Activated naive CD4-positive, alpha-beta T cell treated with anti-CD3 and anti-CD28 coated beads, Interleukin-2, amount 10 ng/mL, durations not matched to agents 7 days and 5 days (primary cell): ENCODE measurements at places on chromosomes 3 and 15.

DNA sequence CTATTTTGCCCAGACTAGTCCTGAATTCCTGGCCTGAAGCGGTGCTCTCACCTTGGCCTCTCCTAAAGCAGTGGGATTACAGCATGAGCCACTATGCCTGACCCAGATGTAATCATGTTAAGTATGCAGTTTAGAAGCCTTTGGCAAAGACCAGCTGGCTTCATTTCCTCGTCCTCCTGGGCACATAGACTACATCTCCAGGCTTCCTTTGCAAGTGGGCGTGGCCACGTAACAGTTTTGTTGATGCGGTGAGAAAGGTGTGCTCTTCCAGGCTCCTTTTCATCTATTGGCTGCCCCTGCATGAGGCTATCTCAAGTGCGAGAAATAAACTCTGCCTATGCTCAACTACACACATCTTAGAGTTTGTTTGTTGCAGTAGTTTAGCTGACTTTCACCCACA, 13.0 kb downstream of the SV2B start:
- H3K27ac ChIP-seq: no peak overlapping the region
- DNase-seq: no peak
- no peak overlapping the region for H3K4me3 ChIP-seq
- H3K27me3 ChIP-seq: peaks cover 58% of the 10 kb centered on the region

- peaks cover 40% of the 10 kb centered on the region for H3K27me3 ChIP-seq
- no peak overlapping the region for H3K4me3 ChIP-seq
- DNase-seq: no peak
- peaks cover 17% of the 10 kb centered on the region for H3K4me1 ChIP-seq
- H3K27ac ChIP-seq: no peak overlapping the region
- peaks cover 6% of the 10 kb centered on the region for H3K36me3 ChIP-seq
Measured at GRCh38 chr15:74611834-74612233, 3.8 kb upstream of the CLK3 start.

- no peak for DNase-seq
- H3K27me3 ChIP-seq: no peaks in the 10 kb centered on the region
- H3K4me1 ChIP-seq: no peaks in the 10 kb centered on the region
- H3K27ac ChIP-seq: no peak overlapping the region
- no peaks in the 10 kb centered on the region for H3K36me3 ChIP-seq
Measured at GRCh38 chr15:97124790-97125189, 794.3 kb downstream of the NR2F2 start.

DNA sequence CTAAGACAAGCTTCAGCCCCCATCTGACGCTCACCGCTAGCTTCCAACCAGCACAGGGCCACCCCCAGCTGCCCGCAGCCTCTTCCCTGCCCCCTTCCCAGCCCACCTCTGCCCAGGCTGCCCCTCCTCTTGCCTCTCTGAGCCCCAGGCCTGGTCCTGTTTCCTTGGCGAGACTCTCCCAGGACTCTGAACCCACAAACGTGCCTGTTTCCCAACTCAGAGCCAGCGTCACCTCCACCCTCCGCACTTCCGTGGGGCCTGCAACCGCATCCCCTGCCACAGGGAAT, 35.0 kb downstream of the ZXDC start:
- no peaks in the 10 kb centered on the region for H3K27me3 ChIP-seq
- DNase-seq: no peak

- no peak overlapping the region for H3K4me3 ChIP-seq
- no peak for DNase-seq
- peaks cover 60% of the 10 kb centered on the region for H3K27me3 ChIP-seq
Measured at GRCh38 chr3:193779933-193780332, 186.9 kb downstream of the OPA1 start.

DNA sequence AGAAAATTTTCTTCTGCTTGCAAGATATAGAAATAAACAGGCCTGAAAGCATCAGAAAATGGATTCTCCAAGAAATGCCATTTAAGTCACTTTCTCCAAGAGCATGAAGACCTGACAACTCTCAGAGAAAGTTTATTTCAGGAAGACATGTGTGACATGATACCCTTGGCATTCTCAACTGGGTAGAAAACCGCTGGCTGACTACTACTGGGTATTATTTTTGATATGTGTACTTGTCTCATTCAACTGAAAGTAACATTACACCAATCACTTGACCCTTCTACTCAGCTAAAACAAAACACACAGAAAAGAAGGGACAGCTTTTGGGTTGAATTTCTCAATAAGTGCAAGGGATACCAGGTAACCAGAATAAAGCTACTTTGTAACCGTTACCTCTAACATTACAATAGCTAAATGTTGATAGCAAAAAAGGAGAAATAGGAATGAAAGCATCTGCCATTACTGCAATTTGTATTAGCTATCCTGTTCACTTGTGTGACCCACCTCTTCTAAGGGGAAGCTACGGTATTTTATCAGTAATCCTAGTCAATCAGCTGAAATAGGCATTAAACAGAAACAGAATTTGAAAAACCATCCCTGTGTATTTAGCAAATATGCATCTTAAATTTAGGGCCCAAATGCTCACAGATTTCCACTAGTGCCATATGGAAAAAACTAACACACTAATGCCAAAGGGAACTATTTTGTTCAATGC, 7.3 kb downstream of the TRA2B start:
- peak overlapping the region; percentile 55 for H3K27ac ChIP-seq
- H3K4me1 ChIP-seq: peaks cover 88% of the 10 kb centered on the region
- H3K36me3 ChIP-seq: peaks cover 87% of the 10 kb centered on the region
- peak overlapping the region; percentile 99 for H3K4me3 ChIP-seq

GRCh38 chr3:183637106-183637486, 1.7 kb downstream of the KLHL24 start:
- no peak for DNase-seq
- H3K27me3 ChIP-seq: peaks cover 4% of the 10 kb centered on the region
- peak overlapping the region; percentile 98 for H3K27ac ChIP-seq
- H3K36me3 ChIP-seq: peaks cover 2% of the 10 kb centered on the region

DNA sequence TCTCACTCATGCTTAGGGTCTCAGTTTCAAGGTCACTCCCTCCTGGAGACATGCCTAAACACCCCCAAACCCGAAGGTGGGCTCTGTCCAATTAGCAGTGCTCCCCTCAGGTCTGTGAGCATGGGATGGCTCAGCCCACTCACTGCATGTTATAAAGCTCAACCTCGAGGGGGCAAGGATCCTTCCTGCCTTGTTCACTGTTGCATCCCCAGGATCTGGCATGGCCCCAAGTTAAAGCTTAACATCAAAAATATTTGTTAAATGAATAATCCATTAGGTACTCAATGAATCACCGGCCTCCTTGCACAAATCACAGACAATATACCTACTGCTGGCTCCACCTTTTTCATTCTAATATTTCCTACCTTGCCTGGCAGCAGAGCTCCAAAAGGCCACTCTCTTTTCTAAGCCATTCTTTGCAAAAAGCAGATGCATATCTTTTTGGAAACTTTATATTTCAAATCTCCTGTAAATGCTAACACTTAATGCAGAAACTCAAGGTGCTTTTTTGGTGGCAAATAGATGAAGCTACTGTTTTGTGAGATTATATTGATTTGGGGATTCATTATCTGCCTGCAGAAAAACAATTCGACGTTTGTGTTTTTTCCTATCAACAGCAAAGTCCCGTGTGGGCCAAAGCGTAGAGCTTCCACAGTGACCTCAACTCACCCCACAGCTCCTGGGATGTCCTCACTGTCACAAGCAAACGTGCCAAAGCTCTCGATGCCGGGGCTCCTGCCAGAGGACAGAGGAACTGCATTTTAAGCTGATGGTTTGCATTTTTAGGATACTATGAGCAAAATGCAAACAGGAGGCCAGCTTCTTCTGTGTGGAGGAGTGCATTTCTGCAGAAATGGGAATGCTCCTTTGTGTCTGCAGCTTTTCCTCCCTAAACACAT, 35.4 kb downstream of the PCOLCE2 start:
- H3K4me1 ChIP-seq: no peaks in the 10 kb centered on the region
- peaks cover 22% of the 10 kb centered on the region for H3K27me3 ChIP-seq
- H3K4me3 ChIP-seq: no peak overlapping the region

DNA sequence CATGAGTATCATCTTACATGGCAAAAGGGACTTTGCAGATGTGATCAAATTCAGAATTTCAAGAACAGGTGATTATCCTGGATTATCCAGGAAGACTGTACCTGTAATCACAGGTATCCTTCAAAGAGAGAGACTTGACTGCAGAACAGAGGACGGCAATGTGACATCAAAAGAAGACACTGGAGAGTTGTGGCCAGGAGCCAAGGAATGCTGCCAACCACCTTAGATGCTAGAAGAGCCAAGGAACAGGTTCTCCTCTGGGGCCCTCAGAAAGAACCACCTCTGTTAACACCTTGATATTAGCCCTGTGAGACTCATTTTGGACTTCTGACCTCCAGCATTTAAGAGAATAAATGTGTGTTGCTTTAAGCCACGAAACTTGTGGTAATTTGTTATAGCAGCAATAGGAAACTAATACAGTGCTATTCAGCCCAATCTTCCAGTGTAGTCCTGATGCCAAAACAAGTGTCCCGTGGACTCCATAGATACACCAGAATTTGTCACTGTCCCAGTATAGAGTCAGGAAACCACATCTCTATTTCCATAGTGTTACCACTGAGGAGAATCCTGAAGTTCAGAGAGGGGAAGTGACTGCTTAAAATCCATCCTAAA, 330.6 kb upstream of the TLE3 start:
- no peak overlapping the region for H3K27ac ChIP-seq
- H3K4me3 ChIP-seq: no peak overlapping the region
- no peak for DNase-seq
- H3K36me3 ChIP-seq: peaks cover 22% of the 10 kb centered on the region
- H3K27me3 ChIP-seq: peaks cover 15% of the 10 kb centered on the region
- peaks cover 32% of the 10 kb centered on the region for H3K4me1 ChIP-seq

DNA sequence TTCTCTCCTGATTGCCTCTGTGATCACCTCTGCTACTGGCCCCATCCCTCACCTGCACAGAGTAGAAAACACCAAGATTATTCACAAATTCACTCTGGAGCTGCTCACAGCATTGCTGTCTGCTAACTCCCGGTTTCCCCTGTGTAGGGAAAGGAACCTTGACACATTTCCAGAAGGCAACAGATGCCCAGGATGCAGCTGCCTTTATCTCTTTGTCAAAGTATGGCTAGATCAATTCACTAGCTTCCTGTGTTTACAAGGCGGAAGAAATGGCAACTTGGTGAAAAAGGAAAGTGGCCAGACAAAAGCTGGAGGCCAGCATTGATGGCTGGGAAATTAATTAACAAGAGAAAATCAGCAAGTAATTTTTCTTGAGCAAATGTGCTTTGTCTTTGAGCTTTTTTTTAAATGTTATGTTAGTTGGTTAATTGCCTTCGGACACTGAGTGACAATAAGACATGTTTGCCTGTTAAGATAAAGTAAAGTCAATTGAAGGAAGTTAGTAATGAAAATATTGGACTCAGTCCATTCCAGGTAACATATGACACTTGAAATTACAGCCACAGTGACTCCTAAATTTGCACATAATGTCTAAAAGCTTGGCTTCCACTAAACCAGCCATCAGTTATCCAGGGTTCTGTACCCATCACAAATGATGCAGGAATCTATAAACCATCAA, 394.6 kb upstream of the IL12A start:
- no peaks in the 10 kb centered on the region for H3K27me3 ChIP-seq
- no peak overlapping the region for H3K27ac ChIP-seq
- no peaks in the 10 kb centered on the region for H3K4me1 ChIP-seq
- no peaks in the 10 kb centered on the region for H3K36me3 ChIP-seq

- H3K36me3 ChIP-seq: no peaks in the 10 kb centered on the region
- no peak overlapping the region for H3K27ac ChIP-seq
- DNase-seq: no peak
- no peaks in the 10 kb centered on the region for H3K4me1 ChIP-seq
- peaks cover 25% of the 10 kb centered on the region for H3K27me3 ChIP-seq
Measured at GRCh38 chr3:46116996-46117395, 89.7 kb upstream of the XCR1 start.

- H3K36me3 ChIP-seq: no peaks in the 10 kb centered on the region
- peak; percentile 33 for DNase-seq
- peaks cover 6% of the 10 kb centered on the region for H3K4me1 ChIP-seq
- H3K27ac ChIP-seq: no peak overlapping the region
Measured at GRCh38 chr3:13110678-13111116, 37.5 kb upstream of the IQSEC1 start.

- DNase-seq: no peak
- H3K36me3 ChIP-seq: no peaks in the 10 kb centered on the region
- H3K27ac ChIP-seq: no peak overlapping the region
- H3K27me3 ChIP-seq: no peaks in the 10 kb centered on the region
- no peak overlapping the region for H3K4me3 ChIP-seq
Measured at GRCh38 chr3:39671116-39671515, 138.3 kb upstream of the MYRIP start.

- H3K36me3 ChIP-seq: no peaks in the 10 kb centered on the region
- no peak overlapping the region for H3K4me3 ChIP-seq
- no peaks in the 10 kb centered on the region for H3K4me1 ChIP-seq
- no peak overlapping the region for H3K27ac ChIP-seq
Measured at GRCh38 chr15:93311620-93312019, 222.6 kb upstream of the RGMA start.

DNA sequence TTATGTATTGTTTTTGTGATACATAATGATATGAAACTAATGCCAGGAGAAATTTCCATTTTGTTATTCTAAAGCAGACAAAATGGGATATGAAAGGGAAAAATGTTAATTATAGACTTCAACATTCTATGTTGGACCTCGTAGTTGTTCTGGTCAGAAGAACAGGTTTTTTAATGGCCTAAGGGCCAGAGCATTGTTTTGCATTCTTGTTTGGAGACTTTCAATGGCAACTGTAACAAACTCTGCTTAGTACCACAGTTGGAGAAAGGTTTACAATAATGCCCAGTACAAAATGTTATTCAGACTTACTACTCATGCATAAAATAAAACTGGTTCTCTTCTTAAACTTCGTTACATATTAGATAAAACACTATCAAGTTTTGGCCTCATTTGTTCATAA, 12.2 kb downstream of the PPARG start:
- DNase-seq: no peak
- H3K27me3 ChIP-seq: peaks cover 11% of the 10 kb centered on the region
- no peaks in the 10 kb centered on the region for H3K36me3 ChIP-seq
- H3K27ac ChIP-seq: no peak overlapping the region
- no peak overlapping the region for H3K4me3 ChIP-seq
- H3K4me1 ChIP-seq: no peaks in the 10 kb centered on the region

DNA sequence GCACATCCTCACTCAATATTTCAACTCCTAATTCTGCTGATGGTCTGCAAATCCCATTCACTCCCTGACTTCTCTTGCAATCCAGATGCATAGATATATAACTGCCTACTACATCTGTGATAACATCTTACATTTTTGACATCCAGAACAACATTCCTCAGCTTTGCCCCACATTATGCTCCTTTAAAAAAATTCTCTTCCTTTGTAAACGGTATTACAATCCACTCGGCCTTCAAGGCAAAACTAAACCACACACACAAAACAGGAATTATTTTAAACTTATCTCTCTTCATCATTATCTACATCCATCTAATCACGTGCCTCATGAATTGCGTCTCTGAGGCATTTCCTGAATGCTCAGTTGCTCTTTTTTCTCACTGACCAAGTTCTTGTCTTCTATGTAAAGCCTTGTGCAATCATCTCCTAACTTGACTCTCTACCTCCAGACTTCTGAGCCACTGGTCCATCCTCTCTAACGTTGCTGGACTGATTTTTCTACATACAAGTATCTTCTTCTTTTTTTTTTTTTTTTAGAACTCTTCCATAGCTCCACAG, 117.0 kb downstream of the SATB1 start:
- no peak overlapping the region for H3K4me3 ChIP-seq
- no peak for DNase-seq
- H3K4me1 ChIP-seq: no peaks in the 10 kb centered on the region
- no peaks in the 10 kb centered on the region for H3K27me3 ChIP-seq
- H3K36me3 ChIP-seq: no peaks in the 10 kb centered on the region
